ENCODE measurements at places on chromosomes 6 and 20.

- no peak for DNase-seq
Observed at GRCh38 chr6:73047801-73048200, 177.5 kb downstream of the KHDC1L start.

- DNase-seq: no peak
Observed at GRCh38 chr20:32231245-32231644, 23.6 kb downstream of the POFUT1 start.

GRCh38 chr20:17655865-17656479 lies 26.1 kb downstream of the RRBP1 start:
- no peak for DNase-seq

- DNase-seq: no peak
Observed at GRCh38 chr20:17168026-17168612, 58.7 kb upstream of the PCSK2 start.

- no peak for DNase-seq
Observed at GRCh38 chr6:162857326-162857725, 129.6 kb downstream of the PACRG start.
